ENCODE measurements at places on chromosomes 2 and 18. TPM values are rescaled to one million over a fixed set of nuclear protein-coding genes. Genes with fewer than 3 reads are reported as not detected.
A peak's percentile ranks its signal among the peaks of the same experiment; 100 is the strongest.

The ZNF385B gene
- 10.1 TPM for polyA plus RNA-seq

The ERBB4 gene
- 12.2 TPM for polyA plus RNA-seq

The LOXL3 gene
- 6.7 TPM for polyA plus RNA-seq

The ANKRD30BL gene
- polyA plus RNA-seq, result 0.29 TPM

The RTP5 gene
- not detected for polyA plus RNA-seq

The PTH2R gene
- polyA plus RNA-seq, result not detected

The OTX1 gene
- not detected for polyA plus RNA-seq

The CFAP65 gene
- not detected for polyA plus RNA-seq

The SPR gene
- polyA plus RNA-seq, result 4.8 TPM

The C2orf15 gene
- polyA plus RNA-seq, result 0.18 TPM

The IL1B gene
- not detected for polyA plus RNA-seq

The UCN gene
- polyA plus RNA-seq, result 1.3 TPM

The HAAO gene
- polyA plus RNA-seq, result 25.2 TPM

- DNase-seq, result no peak
These were observed 73.3 kb downstream of the SH3BP4 start for GRCh38 chr2:235024931-235025773.

- peak; percentile 61 for DNase-seq
These were observed 232.0 kb downstream of the AGAP1 start for GRCh38 chr2:235725841-235726240.

- DNase-seq, result no peak
These were observed 84.4 kb upstream of the DYNAP start for GRCh38 chr18:54506516-54507261.

GRCh38 chr2:213086571-213086970 lies 64.8 kb downstream of the IKZF2 start:
- no peak for DNase-seq

DNA sequence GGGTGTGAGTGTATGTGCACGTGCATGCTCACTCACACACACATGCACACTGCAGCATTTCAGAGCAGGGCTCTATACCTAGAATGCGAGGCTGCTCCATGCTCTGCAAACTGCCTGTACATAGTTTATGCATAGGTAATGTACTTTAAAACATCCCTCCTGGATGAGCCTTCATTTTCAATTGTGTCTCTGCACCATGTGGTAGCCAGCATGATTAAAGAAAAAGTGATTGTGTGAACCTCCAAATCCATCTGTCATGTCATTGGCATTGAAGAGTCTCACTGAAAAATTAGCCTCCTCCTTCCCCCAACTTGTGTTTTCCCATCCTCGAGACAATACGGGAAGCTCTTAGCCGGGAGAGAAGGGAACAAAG lies 120.9 kb upstream of the SPATS2L start:
- no peak for DNase-seq

GRCh38 chr2:97745474-97746174 lies 32.2 kb downstream of the ZAP70 start:
- no peak for DNase-seq

- peak; percentile 36 for DNase-seq
These were observed 510.2 kb upstream of the ID2 start for GRCh38 chr2:8171608-8172007.

GRCh38 chr2:41720331-41721251 lies 327.2 kb upstream of the PKDCC start:
- DNase-seq, result peak; percentile 44

GRCh38 chr2:101204400-101205115 lies 48.1 kb upstream of the CNOT11 start:
- DNase-seq, result no peak

DNA sequence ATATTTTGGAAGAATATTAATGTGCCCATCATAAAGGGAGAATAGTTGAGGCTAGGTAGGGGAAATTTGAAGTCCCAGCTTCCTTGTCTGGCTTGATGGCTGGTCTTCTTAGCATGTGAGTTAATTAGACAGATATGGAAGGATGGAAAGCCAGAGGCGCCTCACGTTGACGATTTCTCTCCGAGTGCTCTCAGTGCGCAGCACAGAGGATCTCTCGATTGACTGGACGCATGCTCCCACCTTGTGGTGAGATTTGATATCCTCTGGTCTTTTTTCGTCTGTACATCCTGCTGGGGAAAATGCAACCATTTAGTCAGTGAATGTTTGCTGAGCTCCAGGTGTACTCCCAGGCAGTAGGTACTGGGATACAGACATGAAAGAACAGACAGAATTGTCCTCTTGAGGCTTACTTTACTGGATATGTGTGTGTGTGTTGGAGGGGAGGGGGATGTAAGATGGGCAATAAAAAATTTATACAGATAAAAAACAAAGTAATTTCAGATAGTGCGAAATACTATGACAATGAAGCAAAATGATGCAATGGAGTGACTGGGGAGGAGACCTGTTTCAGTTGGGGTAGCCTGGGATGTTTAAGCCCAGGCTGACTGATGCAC lies 66.9 kb upstream of the ZNG1B start:
- peak; percentile 54 for DNase-seq

GRCh38 chr2:112884869-112885505 lies 26.0 kb upstream of the IL37 start:
- peak; percentile 16 for DNase-seq

GRCh38 chr2:134897932-134898331 lies 20.7 kb upstream of the CCNT2 start:
- DNase-seq, result peak; percentile 6

DNA sequence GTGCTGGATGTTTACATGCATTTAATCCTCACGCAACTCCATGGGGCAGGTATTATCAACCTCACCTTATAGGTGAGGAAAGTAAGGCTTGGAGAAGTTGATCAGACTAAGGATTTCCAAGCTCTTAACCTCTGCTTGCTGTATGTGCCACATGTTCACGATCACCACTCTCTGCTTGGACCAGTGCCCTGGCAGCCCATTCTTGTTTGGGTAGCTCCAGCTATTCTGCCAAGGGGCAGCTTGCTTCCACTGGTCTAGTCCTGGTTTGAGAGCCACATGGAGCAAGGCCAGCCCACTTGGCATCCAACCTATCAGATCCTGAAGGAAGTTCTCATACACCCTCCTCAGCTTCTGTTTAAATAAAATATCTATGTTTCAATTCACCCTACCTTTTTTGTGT lies 14.3 kb downstream of the PLB1 start:
- no peak for DNase-seq

GRCh38 chr18:43533371-43533770 lies 256.1 kb upstream of the SYT4 start:
- no peak for DNase-seq

DNA sequence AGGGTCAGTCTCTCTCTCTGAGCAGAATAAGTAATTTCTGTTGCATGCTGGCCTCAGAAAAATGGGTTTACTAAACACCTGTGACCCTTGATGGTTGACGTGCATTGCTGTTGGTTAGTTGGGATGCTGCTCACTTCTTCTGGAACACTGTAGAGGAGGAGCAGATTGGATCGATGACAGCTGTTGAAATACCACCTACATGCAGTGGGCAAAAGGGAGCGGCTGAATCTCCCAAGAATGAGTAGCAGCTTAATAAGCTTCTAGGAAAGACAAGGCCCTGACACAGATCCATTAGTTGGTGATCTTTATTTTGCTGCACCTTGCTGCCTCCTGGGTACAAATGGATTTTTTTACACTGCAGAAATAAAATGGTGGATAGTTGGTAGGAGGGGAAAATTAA lies 43.2 kb downstream of the KDM3A start:
- DNase-seq, result no peak

- DNase-seq, result no peak
These were observed 590 bp upstream of the CCDC138 start for GRCh38 chr2:108786008-108786353.

- DNase-seq, result no peak
These were observed 230.7 kb upstream of the PXDN start for GRCh38 chr2:1975060-1975459.

All from muscle of back (tissue), 13 donors.